ENCODE measurements at places on chromosomes 6 and 20. TPM values are rescaled to one million over a fixed set of nuclear protein-coding genes. Genes with fewer than 3 reads are reported as not detected.

GRCh38 chr6:44435500-44435899 lies 48.0 kb downstream of the CDC5L start:
- no peak for DNase-seq

GRCh38 chr20:55424476-55424875 lies 580.8 kb downstream of the CBLN4 start:
- DNase-seq = no peak

SLC22A2 gene
- polyA plus RNA-seq = 0.07 TPM

- DNase-seq = peak; percentile 77
These were observed 12.8 kb downstream of the STK4 start for GRCh38 chr20:44979090-44979621.

PCMTD2 gene
- 45.9 TPM for polyA plus RNA-seq

GRCh38 chr20:9474835-9475415 lies 39.5 kb upstream of the LAMP5 start:
- DNase-seq = no peak

SLA2 gene
- 0.33 TPM for polyA plus RNA-seq

DNA sequence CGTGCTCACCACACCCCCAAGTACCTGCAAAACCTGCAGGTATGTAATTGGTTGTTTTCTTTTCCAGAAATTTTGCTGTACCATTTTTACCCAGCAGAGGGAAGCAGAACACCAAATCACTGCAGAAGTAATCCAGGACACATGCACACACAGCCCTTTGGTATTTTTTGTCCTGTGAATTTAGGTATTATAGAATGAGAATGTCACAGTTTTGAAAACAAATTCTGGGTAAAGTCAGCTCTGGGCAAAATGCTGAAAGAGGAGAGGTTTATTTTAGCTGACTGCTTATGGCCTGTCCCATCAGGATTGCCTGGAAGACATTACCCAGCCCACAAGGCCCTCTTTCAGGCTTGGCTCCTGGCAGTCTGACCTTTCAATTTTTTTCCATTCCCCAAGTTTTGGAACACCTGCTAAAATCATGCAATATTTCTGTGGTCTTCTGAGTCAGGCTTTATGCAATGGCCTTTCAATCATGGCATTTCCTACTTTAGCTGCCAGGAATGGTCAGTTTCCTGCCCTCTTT lies 3.5 kb upstream of the EFHC1 start:
- peak; percentile 78 for DNase-seq

DNA sequence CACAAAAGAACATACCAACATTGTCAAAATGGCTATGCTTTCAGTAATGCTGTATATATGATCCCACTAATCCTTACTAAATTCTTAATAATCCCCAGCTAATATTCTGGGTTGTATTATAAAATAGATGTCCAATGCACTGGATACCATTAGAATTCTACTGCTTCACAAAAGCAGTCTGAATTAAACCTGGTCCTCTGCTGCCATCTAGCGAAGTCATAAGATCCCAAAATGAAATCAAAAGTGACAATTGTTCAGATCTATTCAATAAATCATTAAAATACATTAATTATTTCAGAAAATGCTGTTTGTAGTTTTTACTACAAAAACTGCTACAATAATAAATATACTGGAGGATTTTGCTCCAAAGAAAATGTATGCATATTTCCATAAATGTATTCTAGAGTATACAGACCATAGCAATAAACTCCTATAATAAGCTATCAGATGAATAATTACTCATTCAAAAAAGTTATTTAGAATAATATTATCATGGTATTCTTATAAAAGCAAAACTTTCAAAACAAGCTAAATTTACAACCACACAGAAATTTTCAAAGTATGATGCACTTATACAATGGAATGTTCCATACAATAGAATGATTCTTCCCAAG lies 92.6 kb downstream of the RNGTT start:
- DNase-seq = peak; percentile 76

GRCh38 chr6:43722920-43723545 lies 35.4 kb upstream of the MRPS18A start:
- DNase-seq = no peak

MAPK14 gene
- 32.9 TPM for polyA plus RNA-seq

VSTM2L gene
- 3.7 TPM for polyA plus RNA-seq

LPA gene
- not detected for polyA plus RNA-seq

IL20RA gene
- 23.5 TPM for polyA plus RNA-seq

C6orf52 gene
- 2.5 TPM for polyA plus RNA-seq

Data from muscle of leg (tissue), 16 donors.